ENCODE measurements at places on chromosomes 11 and 22.

DNA sequence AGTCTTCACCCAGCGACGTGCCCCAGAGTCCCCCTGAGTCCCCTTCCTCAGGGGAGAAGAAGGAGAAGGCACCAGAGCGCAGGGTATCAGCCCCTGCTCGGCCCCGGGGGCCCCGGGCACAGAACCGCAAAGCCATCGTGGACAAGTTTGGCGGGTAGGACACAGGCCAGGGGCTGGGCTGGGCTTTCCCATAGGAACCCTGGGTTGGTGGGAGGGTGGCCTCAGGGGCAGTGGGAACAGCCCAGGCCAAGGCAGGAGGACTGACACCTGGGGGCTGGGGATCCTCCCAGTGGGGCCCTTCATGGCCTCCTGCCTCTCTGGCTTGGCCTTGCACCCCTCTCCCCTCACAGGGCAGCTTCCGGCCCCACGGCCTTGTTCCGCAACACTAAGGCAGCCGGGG lies 8.5 kb downstream of the SMTNL1 start:
- DNase-seq = no peak

GRCh38 chr11:821512-822371 lies 3.0 kb downstream of the PNPLA2 start:
- DNase-seq = no peak

DNA sequence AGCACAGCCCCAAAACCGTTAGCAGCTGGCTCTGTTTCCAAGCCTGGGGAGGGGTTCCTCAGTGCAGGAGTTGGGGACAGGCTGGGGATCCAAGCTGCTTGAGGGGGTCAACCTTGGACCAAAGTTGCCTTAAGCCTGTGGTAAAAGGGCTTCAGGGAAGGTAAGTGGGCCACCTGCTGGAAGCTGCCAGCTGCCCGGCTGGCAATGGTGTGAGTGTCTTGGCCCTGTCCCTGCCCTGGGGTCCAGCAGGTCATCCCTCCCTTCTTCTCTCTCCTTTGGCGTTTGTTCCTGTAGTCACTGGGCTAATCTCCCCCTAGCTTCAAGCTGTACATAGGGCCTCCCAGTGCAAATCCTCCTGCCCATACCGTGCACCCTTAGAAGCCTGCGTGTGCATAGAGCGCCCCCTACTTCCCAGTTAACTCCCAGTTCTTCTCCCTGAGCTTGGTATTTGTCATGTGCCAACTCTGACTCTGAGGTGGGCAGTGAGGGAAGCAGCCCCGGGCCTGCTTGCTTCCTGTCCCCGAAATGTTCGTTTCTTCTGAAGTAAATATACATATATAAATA lies 4.4 kb downstream of the TMEM258 start:
- DNase-seq = peak; percentile 39

- DNase-seq = no peak
These were observed 6.2 kb downstream of the TBX1 start for GRCh38 chr22:19766511-19767426.

GRCh38 chr11:62708793-62709192 lies 1.3 kb downstream of the GNG3 start:
- peak; percentile 48 for DNase-seq

GRCh38 chr11:59266491-59266890 lies 53.8 kb upstream of the MPEG1 start:
- DNase-seq = no peak

- no peak for DNase-seq
These were observed 11.2 kb downstream of the MPST start for GRCh38 chr22:37030560-37031281.

- no peak for DNase-seq
These were observed 67.5 kb upstream of the SCUBE2 start for GRCh38 chr11:9158898-9159391.

DNA sequence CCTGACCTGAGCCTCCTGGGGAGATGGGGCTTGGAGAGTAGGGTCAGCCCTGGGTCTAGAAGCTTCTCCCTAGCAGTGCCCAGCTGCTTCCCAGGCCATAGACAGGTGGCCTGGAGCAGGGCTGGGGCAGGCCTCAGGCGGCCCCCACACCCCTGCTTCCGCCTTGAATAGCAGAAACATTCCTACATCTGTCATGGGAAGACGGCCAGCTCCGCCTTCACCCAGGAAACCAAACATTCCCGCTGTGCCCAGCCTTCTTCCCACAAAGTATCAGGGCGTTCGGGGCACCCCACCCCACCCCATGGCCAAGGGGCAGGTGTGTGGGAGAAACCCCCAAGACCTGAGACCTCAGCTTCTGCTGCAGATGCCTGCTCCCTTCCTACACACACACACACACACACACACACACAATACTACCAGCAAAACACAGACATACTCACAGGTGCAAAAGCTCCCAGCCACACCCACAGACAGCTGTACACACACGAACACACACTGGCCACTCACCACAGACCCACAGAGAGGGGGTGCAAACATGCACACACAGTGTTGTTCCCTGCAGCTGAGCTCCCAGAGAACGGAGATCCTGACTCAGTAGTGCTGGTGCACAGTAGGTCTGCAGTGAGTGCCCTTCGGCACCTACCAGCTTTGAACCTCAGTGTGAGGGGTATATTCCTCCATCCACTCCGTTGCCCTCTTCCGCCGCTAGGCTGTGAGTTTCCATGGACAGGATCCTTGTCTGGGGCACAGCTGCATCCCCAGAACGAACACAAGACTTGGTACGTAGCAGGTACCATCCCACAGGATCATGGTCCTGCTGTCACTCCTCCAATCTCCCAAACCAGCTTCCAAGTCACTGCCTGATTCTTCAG lies 37.4 kb downstream of the PDGFB start:
- DNase-seq = no peak

DNA sequence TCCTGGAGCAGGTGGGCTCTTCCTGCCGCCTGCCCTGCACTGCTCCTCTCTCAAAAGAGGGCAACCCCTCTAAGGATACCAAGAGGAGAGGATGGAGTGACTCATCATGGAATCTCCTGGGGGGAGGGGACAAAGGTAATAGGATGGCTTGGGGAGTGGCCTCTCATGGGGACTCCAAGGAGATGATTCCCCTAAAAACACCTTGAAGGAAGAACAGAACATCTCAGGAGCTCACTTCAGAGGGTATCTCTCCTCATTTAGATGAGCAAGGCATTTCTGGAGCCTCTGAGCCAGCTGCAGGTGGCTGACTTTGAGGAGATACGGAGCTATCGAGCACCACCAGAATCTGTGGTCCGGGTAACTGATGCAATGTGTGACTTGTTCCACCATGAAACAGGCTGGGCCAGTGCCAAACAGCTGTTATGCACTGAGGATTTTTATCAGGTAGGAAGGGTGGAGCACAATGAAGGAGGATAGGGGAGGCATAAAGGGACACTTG lies 40.2 kb downstream of the RRP8 start:
- DNase-seq = no peak

GRCh38 chr11:27672836-27673464 lies 27.3 kb downstream of the BDNF start:
- DNase-seq = peak; percentile 79

- no peak for DNase-seq
These were observed 31.8 kb upstream of the RFPL3 start for GRCh38 chr22:32325811-32326237.

GRCh38 chr11:67463680-67464410 lies 5.2 kb downstream of the TMEM134 start:
- no peak for DNase-seq

- peak; percentile 27 for DNase-seq
These were observed 8.6 kb upstream of the C11orf96 start for GRCh38 chr11:43933608-43934551.

DNA sequence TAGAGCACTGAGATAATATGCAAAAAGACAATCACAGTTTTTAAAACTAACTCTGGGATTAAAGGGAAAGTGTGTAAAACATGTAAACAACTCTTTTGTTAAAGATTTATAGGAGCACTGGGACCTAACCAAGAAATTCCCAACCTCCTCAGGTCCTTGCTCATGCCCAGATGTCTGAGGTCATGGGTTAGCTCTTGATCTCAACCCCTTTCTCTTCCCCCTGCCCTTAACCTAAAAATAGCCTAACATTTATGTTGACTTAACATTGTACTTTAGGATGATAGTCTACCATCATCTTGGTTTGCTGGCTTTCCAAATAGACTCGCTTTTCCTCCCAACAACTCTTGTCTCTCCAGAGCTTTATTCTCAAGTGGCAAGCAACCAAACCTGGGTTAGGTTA lies 258.2 kb upstream of the FAT3 start:
- no peak for DNase-seq

GRCh38 chr11:125423247-125423849 lies 72.7 kb downstream of the FEZ1 start:
- DNase-seq = no peak

DNA sequence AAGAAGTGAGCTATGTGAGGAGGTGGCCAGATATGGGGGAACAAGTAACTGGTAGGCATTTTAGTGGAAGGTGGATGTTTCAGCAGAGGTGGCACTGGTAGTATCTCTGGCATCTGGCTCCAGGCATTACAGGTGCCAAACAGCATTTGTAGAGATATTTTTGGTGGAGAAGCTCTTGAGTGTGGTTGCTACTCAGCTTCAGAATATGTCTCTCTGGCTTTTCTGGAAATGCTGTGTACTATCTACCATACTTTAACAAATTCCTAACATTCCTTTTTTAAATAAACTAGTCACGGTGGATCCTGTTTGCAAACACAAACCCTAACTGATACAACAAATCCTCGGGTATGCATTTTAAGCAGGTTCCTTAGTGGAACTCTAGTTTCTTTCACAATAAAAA lies 128.0 kb downstream of the BARX2 start:
- no peak for DNase-seq

DNA sequence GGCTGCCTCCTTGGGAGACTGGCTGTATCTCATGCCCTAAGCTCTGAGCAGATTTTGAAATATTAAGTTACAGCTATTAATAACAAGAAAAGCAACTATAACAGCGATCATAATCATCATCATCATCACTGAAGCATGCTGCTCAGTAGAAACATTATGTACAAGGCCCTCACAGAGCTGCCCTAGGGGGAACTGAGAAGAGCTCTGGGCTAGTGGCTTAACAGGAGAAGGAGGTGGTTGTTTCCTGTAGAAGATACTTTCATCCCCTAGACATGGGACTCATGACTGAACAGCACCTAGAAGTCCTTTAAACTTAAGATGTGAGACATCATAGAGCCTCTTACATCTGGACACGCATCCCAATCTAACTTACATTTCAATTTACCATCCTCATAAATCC lies 332.8 kb upstream of the PLET1 start:
- no peak for DNase-seq

- no peak for DNase-seq
These were observed 88.1 kb downstream of the MN1 start for GRCh38 chr22:27713461-27713860.

Measured in NCI-H1436 (cell line).